ENCODE measurements at places on chromosomes 4 and X.

GRCh38 chr4:117284736-117285135, 199.4 kb upstream of the TRAM1L1 start:
- no peak for DNase-seq

DNA sequence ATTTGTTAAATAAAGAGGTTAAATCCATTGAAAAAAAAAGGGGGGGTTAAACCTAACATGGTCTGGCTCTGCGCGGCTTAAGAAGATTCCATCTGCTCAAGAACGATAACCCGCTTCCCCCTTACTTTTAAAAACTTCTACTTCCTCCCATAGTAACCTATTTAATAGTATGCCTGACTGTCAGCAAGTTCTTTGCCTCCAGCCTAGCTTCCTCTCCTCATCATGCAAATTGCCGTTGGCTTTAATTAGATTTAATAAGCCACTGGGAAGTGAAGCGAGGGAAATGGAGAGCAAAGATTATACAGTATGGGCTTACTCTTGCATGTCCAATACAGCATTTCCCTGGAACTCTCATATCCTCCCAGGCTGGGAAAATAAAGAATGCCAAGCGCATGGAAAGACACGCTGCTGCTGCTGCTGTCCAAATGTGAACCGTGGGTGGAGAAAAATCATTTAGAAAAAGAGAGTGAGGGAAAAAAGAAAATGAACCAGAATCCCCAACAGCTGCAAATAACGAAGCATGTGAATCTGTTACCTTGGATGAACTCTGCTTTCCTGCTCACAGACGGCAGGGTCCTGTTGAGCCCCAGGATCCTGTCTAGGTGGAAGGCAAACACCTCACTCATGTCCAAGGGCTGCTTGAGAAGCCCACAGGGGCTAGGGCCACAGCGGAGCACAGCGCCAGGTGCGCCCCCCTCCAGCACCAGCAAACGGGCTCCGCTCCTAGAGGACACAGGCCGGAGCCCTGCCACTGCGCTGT, 2.7 kb downstream of the GASK1B start:
- no peak for DNase-seq

DNA sequence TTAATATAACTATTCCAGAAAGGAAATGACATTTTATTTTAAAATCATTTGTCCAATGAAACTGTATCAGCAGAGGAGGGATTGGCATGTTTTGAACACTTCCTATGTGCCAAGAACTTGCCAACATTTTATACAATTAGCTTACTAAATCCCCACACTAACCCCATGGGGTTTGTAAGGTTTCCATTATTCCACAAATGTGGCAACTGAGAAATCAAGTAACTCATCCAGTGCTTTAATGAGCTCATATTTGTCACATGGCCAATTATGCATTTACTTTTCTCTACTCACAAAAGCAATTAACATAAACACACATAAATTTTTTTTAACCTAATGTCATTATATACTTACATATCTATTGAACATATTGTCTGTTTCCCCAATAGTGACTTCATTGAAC, 37.3 kb downstream of the MANBA start:
- DNase-seq = no peak

GRCh38 chrX:143633461-143634308, 2.2 kb downstream of the SLITRK4 start:
- no peak for DNase-seq

DNA sequence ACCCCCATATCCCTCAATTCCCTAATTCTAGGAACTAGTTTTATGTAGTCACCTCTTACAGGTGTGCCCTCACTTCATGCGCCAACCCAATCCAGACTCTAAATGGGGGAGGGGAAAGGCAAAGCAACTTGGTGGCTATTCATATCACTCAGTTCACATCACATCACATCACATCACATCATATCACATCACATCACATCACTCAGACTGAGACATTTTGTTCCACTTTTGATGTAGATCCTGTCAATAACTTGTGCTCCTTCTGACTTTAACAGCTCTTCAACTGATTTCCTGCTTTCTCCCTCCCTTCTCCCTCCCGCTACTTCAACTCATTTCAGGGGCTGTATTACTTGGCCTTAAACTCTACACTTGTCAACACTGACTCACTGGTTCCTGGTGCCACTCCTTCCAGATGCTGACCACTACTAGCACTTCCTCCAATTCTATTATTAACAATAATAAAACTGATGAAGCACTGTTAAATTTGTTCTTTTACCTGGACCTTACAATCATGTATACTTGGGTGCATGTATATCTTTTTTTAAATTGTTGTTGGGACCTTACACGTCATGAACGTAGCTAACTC, 29.1 kb upstream of the PLS3 start:
- DNase-seq = peak; percentile 15

DNA sequence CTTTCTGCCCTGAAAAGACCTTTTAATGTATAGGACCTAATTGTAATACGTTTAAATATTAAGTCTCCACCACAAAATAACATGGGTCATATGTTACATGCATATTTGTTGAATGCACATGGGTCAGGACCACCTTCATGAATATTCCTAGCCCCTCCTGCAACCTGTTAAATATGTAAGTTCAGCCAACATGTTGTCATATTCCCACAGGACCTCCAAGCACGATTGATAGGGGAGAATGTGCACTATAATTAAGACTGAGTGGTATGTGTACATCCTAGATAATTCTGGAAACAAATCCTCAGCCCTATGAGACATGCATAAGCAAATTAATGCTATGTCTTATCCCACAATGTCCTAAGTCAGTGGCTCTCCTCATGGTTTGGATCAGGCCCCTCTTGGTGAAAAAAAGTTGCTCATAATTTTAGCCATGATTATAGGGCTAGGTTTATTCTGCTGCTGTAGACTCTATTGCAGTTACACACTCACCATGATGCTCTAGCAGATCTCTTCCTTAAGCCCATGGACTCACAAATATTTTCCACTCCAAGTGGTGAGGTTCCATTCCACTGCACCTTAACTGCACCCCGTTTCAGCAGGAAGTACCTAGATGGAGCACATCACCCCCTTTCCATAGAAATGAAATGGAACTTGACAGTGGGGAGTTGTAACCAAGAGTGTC, 10.2 kb downstream of the TIGD2 start:
- no peak for DNase-seq

DNA sequence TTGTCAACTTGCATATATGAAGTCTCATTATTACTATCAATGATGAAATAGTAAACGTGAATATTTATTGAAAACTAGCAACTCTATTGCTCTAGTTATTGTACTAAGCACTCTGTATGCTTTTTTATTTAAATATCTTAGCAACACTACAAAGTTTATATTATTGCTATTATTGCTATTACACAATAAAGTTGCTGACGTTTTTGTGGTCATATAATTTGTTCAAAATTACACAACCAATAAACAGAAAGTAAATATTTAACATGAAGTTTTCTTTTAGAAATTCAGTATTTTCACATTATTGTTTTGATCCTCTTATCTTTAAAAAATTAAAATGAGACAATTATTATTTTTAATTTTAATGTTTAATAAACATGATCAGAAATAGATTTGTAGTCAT, 1521.1 kb upstream of the PCDH7 start:
- DNase-seq = no peak

DNA sequence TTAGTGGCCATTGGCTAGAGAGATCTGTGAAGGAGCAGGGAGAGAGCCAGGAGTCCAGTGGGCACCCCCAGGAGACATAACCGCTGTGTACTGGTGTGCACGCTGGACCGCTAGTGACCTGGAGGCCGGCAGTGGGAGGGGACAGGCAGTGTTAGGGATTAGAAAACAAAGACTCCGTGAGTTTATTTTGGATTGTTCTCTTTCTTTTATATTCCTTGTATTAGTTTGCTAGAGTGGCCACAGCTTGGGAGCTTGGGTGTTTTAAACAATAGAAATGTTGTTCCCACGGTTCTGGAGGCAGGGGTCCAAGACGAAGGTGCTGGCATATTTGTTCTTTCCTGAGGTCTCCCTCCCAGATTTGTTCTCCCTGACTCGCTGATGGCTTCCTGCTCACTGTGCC, 266.4 kb downstream of the RAPGEF2 start:
- no peak for DNase-seq

GRCh38 chr4:183729430-183730328, 70.6 kb downstream of the TRAPPC11 start:
- DNase-seq = peak; percentile 34

- DNase-seq = no peak
Measured at GRCh38 chr4:99705891-99706290, 48.3 kb upstream of the C4orf54 start.

DNA sequence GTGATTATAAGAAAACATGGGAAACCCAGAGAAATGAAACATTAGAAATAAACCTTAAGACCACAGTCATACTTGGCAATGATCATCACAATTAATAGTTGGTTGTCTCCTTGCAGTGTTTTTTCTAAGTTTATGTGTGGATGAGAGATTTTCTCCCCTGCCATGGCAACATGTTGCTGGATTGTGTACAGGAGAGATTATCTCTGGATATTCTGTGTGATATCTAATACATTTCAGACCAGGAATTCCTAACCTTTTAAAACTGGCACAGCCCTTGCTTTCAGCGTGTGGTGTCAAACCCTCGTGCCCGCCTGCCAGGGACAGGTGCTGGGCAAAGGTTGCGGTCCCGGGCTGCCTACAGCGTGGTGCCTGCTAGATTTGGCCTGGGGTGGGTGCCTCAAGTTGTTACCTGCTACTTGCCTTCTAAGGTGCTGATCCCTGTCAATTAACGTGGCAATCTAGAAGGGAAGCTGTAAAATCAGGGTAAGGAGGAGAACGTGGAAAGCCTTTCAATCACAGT, 100.5 kb downstream of the TMEM131L start:
- DNase-seq = no peak

- DNase-seq = no peak
Measured at GRCh38 chr4:7442574-7443162, 7.9 kb upstream of the PSAPL1 start.

GRCh38 chr4:146458594-146458993, 63.1 kb downstream of the SLC10A7 start:
- DNase-seq = no peak

DNA sequence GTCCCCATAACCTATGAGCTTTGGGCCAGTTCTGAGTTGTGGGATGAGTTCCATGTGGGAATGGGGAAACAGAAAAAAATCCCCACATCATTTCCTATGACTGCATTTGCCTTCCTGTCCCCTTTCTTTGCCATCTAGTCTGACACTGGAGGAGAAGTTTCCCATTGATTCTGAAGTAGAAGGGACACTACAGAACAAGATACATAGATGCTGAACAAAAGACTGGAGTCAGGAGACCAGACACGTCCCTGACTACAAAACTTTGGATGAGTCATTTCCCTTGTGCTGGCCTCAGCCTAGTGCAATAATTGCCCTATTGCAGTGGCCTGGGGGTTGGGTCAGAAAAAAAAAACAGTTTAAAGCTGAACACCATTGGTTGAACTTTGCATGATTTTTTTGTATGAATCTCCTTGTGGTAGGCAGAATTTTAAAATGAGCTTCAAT, 22.1 kb downstream of the BEX3 start:
- peak; percentile 51 for DNase-seq

DNA sequence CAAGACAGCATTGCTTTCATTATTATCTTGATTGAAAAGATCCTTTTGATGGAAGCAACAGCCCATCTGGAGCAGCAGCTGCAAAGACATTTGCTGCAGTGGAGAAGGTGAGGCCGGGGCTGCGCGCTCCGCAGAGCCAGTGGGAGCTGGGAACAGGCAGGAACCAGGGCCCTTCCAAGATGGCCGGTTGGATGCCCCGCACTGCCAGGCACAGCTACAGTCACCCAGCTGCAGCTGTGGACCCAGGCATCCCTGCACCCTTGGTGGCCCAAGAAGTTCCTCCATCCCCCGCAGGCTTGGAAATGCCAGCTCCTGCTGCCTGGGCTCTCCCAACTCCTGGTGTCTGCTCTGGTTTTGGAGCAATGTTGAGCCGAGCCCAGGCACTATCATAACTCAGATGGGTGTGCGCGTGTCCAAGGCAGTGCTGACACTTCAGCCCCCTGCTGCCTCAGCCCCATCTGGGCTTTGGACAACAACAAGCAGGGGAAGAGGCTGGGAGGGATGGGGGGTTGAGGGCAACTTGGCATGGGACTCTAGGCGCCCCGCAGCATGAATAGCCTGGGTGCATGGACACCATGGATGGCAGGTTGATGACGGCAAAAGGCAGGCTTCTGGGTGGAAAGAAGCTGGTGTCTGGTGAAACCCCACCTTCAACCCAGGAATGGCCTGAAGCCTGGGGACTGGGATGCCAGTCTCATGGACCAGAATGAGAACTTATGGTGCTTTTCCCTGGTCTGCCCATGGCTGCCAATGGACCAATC, 371.8 kb downstream of the FSTL5 start:
- no peak for DNase-seq

GRCh38 chrX:56429581-56429980, 133.8 kb upstream of the UBQLN2 start:
- no peak for DNase-seq

DNA sequence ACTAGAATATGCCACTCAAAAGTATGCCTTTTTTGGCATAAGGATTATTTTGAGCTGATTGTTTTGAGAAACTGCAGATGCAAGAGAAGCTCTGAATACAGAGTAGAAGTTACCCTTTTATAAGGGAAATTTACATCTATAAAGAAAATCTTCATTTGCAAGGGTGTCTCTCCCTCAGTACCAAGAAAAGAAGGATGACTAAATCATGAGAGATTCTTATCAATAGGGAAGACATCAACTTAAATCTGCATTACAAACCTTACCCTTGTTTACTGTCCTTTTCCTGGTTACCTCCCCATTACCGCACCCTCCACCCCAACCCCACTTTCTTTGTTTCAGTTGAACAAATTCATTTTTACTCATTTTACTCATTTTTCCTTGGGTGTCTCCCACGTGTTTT, 62.5 kb downstream of the RLIM start:
- no peak for DNase-seq

GRCh38 chr4:38330321-38330720, 333.7 kb upstream of the KLF3 start:
- no peak for DNase-seq

DNA sequence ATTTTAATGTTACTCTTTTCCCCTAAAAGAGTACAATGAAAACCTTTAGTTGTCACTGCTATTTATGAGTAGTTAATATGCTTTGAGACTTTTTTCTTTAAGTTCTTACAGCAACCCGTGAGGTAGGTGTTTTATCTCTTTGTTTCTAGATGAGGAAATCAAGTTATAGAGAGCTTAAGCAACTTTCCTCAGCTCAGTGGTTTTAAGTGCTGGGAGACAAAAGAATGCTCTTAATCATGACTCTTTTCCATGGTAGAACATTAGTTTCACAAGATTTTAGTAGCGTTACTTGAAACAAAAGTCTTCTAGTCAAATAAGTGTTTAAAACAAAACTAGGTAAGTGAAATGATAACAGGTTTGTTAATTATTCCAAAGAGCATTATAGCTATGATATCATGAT, 354.7 kb upstream of the PITX2 start:
- DNase-seq = no peak

- no peak for DNase-seq
Measured at GRCh38 chr4:100605144-100605543, 87.3 kb upstream of the EMCN start.

DNA sequence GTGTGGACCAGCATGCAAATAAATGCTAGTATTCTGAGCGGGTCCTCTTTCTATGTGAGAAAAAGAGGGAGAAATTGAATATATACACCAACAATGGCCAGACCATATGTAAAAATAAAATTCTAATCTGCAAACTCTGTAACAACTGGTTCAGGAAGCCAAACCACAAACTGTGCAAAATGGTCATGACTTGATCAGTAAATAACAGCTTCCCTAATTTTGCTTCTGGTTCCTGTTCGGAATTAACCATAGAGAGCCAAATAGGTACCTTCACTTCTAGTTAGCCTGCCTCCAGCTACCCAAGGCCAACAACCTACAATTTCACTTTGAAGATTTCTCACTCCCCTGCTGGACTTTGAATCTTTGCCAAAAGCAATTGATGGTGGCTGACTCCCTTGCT, 1313.2 kb downstream of the ADGRL3 start:
- no peak for DNase-seq
